ENCODE measurements at places on chromosomes 7 and 10. TPM values are rescaled to one million over a fixed set of nuclear protein-coding genes. Genes with fewer than 3 reads are reported as not detected.

PNLIPRP3 gene
- not detected for total RNA-seq

GJD4 gene
- not detected for total RNA-seq

TMEM176A gene
- total RNA-seq = not detected

ACBD7 gene
- 4.8 TPM for total RNA-seq

CALCR gene
- total RNA-seq = not detected

TMEM213 gene
- total RNA-seq = not detected

ITIH2 gene
- 0.06 TPM for total RNA-seq

OR2A12 gene
- not detected for total RNA-seq

NME8 gene
- not detected for total RNA-seq

IL2RA gene
- not detected for total RNA-seq

PLXDC2 gene
- total RNA-seq = 51.4 TPM

CPA2 gene
- total RNA-seq = not detected

C10orf67 gene
- not detected for total RNA-seq

ZNF804B gene
- total RNA-seq = not detected

PTF1A gene
- total RNA-seq = not detected

LRRN3 gene
- total RNA-seq = 42.8 TPM

VWA2 gene
- total RNA-seq = under 0.01 TPM

REEP3 gene
- total RNA-seq = 83.6 TPM

HECW1 gene
- under 0.01 TPM for total RNA-seq

TMEM270 gene
- total RNA-seq = not detected

HTR5A gene
- not detected for total RNA-seq

MYOZ1 gene
- 0.06 TPM for total RNA-seq

CPN1 gene
- not detected for total RNA-seq

ANXA11 gene
- total RNA-seq = 103 TPM

NUTM2D gene
- total RNA-seq = 1.6 TPM

TSPAN12 gene
- total RNA-seq = 2.2 TPM

STAMBPL1 gene
- 64.6 TPM for total RNA-seq
